ENCODE measurements at places on chromosomes 6 and 20.

GRCh38 chr6:35624341-35625070, 64.2 kb downstream of the FKBP5 start:
- no peak for DNase-seq

DNA sequence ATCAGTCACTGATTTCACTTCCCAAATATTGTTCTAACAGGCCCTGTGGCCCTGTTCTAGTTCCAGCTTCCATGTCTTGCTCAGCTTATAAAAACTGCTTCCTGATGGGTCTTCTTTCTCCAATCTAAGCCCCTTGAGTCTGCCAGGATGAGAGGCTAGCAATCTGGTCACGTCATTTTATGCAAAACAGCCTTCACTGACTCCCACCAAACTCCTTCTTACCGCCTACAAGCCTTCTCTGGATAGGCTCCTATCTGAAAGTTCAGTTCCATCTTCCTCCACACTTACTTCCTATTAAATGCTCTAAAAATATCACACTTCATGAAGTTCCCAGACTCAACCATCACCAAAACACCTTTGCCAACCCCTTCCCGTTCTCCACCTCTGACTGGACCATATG, 15.5 kb downstream of the CRNKL1 start:
- DNase-seq, result no peak

DNA sequence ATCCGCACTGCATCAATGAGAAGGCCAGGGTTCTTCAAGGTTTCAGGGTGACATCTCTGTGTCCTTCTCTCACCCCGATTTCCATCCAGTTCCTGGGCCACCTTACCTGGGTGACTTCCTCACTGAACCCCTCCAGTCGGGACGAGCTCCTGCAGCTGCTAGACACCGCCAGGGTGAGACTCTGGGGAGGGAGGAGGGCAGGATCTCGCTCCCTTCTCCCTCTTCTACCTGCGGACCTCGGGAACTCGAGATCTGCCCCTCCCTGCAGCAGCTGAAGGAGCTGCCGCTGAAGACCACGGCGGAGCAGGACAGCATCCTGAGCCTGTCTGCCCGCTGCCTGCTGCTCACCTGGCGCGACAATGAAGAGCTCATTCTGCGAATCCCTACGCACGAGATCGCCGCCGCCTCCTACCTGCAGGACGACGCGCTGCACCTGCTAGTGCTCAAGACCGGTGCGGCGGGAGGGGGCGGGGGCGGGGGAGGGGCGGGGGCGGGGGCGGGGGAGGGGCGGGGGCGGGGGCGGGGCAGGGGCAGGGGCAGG, 7.5 kb downstream of the CCM2L start:
- DNase-seq, result no peak

DNA sequence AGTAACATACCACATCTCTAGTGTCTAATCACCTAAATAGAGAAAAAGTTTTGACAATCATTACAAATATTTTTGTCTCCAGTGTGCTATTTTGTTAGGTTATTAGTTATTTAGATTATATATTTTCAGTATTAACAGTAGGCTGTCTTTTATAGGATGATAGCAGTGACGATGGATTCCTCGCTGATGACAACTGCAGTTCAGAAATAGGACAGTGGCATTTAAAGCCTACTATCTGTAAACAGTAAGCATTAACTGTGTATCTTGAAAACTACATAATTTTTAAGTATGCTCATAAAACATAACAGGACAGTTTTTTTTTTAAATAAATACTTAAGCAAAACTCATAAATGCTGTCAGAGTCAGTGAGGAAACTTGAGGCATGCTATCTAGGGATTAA, 37.9 kb upstream of the MYO6 start:
- no peak for DNase-seq

GRCh38 chr20:22815603-22816315, 219.4 kb upstream of the SSTR4 start:
- no peak for DNase-seq

Data from SIG-M5 (cell line).